Heart left ventricle (tissue), 16 donors: ENCODE measurements at places on chromosomes 1 and 21. TPM values are rescaled to one million over a fixed set of nuclear protein-coding genes. Genes with fewer than 3 reads are reported as not detected.

DNA sequence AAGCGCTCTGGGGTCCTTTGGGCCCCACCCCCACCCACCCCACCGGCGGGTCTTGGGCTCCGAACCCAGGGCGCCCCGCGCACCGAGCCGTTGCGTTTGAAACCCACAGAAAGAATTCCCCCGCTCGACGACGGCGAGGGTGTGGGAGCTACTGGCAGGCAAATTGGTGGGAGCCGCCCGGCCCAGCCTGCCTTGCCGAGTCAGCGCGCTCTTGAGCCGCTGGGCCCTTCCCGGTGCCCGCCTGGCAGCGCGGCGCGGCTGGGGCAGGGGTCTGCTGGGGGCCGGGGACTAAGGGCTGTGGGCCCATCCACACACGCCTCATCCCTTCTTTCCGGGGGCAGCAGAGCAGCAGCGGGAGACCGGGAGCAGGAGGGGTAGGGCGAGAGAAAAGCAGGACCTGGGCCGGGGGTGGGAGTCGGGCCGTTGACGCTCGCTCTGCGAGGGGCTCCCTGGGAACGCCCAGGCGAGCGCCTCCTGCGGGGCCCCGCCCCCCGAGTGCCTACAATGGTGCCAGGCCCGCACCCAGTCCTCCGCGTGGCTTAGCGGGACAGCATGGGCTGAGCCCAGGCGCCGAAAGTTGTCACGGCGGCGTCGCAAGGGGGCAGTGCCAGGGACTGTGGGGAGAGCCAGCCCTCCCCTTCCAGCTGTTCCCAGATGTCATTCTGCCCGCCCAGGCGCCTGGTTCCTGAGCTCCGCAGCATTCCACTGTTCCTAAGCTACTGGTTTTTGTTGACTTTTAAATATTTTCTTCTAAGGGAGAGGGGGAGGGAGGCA is at the start of gene C1orf94:
C1orf94 (plus strand) TSS at position 78 of the 774 bp plus-strand sequence. CDS start 883 bp downstream, outside the sequence.
- DNase-seq: no peak
- H3K27ac ChIP-seq: no peak within 1 kb of the TSS
- H3K36me3 ChIP-seq: no peaks in the 10 kb centered on the region
- no peaks in the 10 kb centered on the region for H3K4me1 ChIP-seq
- peaks cover 79% of the 10 kb centered on the region for H3K27me3 ChIP-seq

Gene PLA2G2A
- total RNA-seq: 26.5 TPM

DNA sequence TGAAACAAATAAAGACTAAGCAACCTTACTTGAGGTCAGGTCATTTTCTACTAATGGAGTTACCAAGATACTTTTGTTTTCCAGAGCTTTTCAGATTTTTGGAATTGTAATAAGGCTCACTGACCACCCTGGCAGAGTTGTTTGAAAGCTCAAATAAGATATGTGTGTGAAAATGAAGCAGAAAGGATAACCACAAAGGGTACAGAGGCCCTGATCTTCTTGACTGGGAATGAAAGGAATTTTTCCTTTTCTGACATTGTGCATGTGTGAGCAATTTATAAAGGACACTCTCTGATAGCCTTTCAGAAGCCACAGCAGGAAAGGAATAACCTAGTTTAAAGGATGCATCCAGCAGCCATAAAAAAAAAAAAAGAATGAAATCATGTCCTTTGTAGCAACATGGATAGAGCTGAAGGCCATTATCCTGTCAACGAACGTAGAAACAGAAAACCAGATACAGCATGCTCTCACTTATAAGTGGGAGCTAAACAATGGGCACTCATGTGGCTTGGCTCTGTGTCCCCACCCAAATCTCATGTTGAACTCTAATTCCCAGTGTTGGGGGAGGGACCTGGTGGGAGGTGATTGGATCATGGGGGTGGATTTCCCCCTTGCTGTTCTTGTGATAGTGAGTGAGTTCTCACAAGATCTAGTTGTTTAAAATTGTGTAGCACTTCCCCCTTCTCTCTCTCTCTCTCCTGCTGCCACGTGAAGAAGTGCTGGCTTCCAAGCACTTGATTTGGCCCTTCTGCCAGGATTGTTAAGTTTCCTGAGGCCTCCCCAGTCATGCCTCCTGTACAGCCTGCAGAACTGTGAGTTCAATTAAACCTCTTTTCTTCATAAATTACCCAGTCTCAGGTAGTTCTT is 3.1 kb upstream of the SRP9 start:
- peaks cover 46% of the 10 kb centered on the region for H3K4me1 ChIP-seq
- no peak for DNase-seq
- no peak overlapping the region for H3K4me3 ChIP-seq
- no peaks in the 10 kb centered on the region for H3K36me3 ChIP-seq
- no peak overlapping the region for H3K27ac ChIP-seq
- H3K27me3 ChIP-seq: no peaks in the 10 kb centered on the region

GRCh38 chr1:38173848-38174247 is 127.3 kb upstream of the POU3F1 start:
- DNase-seq: no peak
- H3K4me3 ChIP-seq: no peak overlapping the region
- no peaks in the 10 kb centered on the region for H3K36me3 ChIP-seq
- H3K4me1 ChIP-seq: no peaks in the 10 kb centered on the region
- no peak overlapping the region for H3K27ac ChIP-seq
- no peaks in the 10 kb centered on the region for H3K27me3 ChIP-seq

DNA sequence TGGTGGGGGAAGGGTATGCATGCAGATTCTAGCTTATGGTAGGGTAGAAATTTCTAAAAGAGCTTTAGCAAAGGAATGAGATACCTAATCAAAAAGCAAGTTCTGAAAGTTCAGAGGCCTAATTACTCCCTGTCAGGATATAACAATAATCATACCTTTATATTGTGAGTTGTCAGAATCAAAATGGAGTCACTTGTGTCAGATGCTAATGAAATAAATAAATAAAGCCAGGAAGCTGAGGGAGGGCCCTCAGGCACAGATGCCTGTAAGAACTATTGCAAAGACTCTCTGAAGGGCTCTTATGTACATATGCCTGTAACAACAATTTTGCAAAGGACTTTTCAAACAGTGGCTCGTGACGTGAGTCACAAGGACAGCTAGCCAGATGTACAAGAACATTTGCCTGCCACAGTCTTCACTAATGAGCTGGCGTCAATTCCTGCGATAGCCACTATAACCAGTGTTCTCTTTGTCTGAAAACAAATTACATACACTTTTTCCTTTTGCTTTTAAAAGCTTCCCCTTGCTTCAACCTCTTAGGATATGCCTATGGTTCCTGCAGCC is 27.4 kb upstream of the DNASE2B start:
- no peak for DNase-seq
- H3K36me3 ChIP-seq: no peaks in the 10 kb centered on the region
- peaks cover 22% of the 10 kb centered on the region for H3K4me1 ChIP-seq
- H3K27ac ChIP-seq: no peak overlapping the region
- H3K27me3 ChIP-seq: no peaks in the 10 kb centered on the region

GRCh38 chr1:165841582-165842017 is 14.2 kb downstream of the UCK2 start:
- H3K36me3 ChIP-seq: no peaks in the 10 kb centered on the region
- DNase-seq: no peak
- no peak overlapping the region for H3K27ac ChIP-seq
- H3K4me3 ChIP-seq: no peak overlapping the region

DNA sequence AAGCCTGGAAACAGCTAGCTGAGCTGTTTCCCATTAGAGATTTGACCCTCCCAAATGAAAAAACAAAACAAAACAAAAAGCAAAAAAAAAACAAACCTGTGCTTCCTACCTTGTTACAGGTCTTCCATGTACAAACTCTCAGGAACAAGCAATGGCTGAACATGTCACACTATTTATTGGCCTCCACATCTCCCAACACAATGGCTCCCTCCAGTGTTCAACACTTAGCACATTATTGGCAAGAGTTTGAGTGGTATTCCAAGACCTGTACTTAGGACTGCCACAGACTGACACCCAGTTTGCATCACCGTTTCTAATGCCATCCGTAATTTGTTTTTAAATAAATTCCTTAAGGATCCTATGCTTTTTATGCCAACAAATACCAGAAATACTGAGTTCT is 195.0 kb upstream of the OLFM3 start:
- H3K27ac ChIP-seq: no peak overlapping the region
- H3K27me3 ChIP-seq: no peaks in the 10 kb centered on the region
- H3K4me3 ChIP-seq: no peak overlapping the region
- H3K4me1 ChIP-seq: no peaks in the 10 kb centered on the region

DNA sequence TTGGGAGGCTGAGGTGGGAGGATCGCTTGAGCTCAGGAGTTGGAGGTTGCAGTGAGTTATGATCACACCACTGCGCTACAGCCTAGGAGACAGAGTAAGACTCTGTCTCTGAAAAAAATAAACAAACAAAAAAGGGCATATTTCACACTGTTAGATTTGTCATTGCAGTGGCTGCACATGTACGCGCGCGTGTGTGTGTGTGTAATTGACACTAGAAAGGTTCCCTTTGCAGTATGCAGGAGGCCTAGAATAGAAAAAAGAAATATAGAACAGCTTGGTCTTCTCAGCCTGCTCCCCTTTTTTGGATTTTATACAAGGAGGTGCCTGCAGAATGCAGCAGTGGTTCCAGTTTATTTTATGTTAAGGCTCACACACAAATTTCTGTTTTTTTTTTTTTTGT is 8.6 kb downstream of the MACO1 start:
- no peak overlapping the region for H3K27ac ChIP-seq
- DNase-seq: no peak
- H3K27me3 ChIP-seq: no peaks in the 10 kb centered on the region
- peaks cover 31% of the 10 kb centered on the region for H3K4me1 ChIP-seq
- peaks cover 3% of the 10 kb centered on the region for H3K36me3 ChIP-seq
